GM23338 (cell line): ENCODE measurements at places on chromosomes 13 and 19. TPM values are rescaled to one million over a fixed set of nuclear protein-coding genes. Genes with fewer than 3 reads are reported as not detected.

The ABCA7 gene
- 18.1 and 22.2 TPM in 2 replicates for total RNA-seq

DNA sequence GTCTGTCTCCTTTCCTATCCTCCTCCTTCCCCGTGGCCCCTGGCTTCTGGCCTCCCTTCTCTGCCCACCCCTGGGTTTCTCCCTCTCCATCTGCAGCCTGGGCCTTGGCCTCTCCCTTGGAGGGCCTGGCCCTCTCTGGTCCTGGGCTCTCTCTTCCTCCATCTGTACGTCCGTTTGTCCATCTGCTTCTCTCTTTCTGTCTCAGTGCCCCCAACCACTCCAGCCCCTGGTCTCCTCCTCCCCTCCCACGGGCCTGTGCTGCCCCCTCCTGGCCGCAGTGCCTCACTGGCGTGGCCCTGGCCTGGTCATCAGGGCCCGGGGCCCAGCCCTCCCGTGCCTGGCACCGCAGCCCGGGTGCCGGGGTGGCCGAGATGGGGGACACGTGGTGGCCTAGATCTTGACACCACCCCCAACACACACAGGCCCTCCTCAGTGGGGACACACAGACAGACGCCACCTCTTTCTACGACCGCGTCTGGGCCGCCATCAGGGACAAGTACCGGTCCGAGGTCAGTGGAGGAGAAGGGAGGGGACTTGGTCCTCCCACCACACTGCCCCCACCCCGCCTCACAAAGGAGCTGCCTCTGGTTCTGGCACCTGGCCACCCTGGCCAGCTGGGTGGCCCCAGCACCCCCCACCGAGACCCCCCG, 11.3 kb downstream of the PRKCSH start:
- no peak overlapping the region for H3K4me3 ChIP-seq
- DNase-seq, result peak; percentile 79
- H3K4me1 ChIP-seq, result peaks cover 10% of the 10 kb centered on the region
- no peaks in the 10 kb centered on the region for H3K27me3 ChIP-seq
- no peak overlapping the region for H3K27ac ChIP-seq
- peaks cover 6% of the 10 kb centered on the region for H3K36me3 ChIP-seq

- no peaks in the 10 kb centered on the region for H3K4me1 ChIP-seq
- H3K27me3 ChIP-seq, result no peaks in the 10 kb centered on the region
- no peak for DNase-seq
- no peaks in the 10 kb centered on the region for H3K36me3 ChIP-seq
- no peak overlapping the region for H3K27ac ChIP-seq
These were observed 1065.1 kb upstream of the SPRY2 start for GRCh38 chr13:81406022-81406421.

GRCh38 chr13:47299304-47299703, 402.5 kb upstream of the HTR2A start:
- no peak for DNase-seq
- no peaks in the 10 kb centered on the region for H3K27me3 ChIP-seq
- no peak overlapping the region for H3K4me3 ChIP-seq
- H3K4me1 ChIP-seq, result no peaks in the 10 kb centered on the region
- no peaks in the 10 kb centered on the region for H3K36me3 ChIP-seq
- H3K27ac ChIP-seq, result no peak overlapping the region

DNA sequence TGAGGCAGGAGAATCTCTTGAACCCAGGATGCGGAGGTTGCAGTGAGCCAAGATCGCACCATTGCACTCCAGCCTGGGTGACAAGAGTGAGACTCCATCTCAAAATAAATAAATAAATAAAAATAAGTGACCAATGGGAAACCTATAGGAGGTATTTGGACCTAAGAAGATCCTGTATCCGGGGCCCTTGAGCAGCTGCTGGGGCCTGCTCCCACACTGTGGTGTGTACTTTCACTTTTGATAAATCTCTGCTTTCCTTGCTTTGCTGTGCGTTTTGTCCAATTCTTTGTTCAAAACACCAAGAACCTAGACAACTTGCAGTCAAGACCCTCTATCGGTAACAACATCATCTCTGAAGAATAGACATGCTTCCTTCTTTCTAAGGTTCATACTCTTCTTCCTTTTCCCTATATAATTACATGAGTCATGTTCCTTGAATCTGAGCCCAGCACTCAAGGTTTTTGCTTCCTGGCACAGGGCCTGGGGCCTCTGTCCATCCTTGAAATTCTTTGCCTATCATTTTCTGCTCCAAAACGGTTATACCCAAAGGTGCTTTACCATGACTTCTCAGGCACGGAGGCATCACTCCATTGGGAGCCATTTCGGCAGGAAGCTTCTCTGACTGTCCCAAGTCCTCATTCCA, 14.2 kb upstream of the PNMA8C start:
- H3K36me3 ChIP-seq, result no peaks in the 10 kb centered on the region
- no peak for DNase-seq
- no peaks in the 10 kb centered on the region for H3K4me1 ChIP-seq
- no peak overlapping the region for H3K4me3 ChIP-seq
- H3K27me3 ChIP-seq, result no peaks in the 10 kb centered on the region

- peak overlapping the region; percentile 100 for H3K27ac ChIP-seq
- DNase-seq, result no peak
These were observed 782 bp upstream of the JUND start for GRCh38 chr19:18282021-18282787.

DNA sequence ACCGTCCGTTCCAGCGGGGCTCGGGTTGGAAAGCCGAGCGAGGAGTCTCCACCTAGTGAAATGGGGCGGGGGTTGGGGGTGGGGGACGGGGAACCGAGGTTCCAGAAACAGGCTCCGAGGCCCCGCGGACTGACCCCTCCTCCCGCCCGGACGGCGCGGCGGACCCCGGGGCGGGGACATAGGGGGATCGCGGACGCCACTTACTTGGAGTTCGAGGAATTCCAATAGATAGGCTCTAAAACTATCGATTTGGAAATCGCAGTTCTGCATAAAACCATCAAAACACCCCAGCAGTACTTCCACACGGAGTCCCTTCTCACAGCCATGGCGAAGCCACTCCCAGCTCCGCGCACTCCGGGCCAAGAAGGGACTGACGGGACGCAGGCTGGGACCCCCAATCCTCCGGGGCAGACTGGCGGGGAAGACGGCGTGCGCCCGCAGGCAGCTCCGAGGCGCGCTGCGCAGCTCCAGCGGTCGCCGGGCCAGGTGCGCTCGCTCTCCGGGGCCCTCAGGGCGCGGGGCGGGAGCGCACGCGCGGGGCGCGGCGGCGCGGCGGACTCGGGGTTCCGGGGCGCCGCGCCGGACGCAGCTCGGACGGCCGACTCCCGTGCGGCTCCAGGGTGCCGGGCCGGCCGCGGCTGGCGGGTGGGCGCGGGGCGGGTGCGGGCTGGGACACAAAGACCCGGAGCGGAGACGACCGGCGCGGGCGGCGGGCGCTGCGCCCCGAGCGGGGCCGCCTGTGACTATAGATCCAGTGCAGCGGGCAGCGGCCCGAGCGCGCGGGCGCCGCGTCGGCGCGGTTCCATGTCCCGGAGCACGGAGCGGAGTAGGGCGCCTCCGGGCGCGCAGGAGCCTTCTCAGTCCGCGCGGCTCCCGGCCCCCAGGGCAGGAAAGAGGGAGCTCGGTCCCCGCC, 567 bp downstream of the EFNB2 start:
- H3K4me1 ChIP-seq, result peaks cover 43% of the 10 kb centered on the region
- DNase-seq, result peak; percentile 43
- H3K27me3 ChIP-seq, result peaks cover 29% of the 10 kb centered on the region
- peak overlapping the region; percentile 58 for H3K4me3 ChIP-seq
- no peak overlapping the region for H3K27ac ChIP-seq

- DNase-seq, result no peak
- H3K27ac ChIP-seq, result no peak overlapping the region
- H3K4me3 ChIP-seq, result no peak overlapping the region
- H3K36me3 ChIP-seq, result no peaks in the 10 kb centered on the region
These were observed 10.8 kb upstream of the PGLS start for GRCh38 chr19:17500447-17501198.

DNA sequence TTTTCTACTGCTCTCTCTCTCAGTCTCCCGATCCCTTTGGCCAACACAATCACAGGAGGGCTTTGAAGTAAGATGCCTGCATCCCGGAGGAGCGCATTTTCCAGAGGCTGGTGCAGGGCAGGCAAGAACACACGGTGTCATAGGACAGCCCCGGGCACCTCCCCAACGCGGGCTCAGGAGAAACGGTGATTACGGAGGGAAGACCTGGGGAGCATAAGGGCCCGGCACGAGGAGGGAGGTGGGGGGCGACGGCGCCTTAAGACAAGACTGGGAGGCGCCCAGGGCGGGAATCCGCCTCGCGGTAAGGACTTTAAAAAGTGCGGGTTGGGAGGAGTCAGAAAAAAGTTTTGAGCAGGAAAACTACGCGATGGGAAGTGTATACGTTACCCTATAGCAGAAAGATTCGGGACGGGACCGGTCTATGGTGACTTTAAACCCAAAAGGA, 18.7 kb upstream of the ZNF888 start:
- DNase-seq, result peak; percentile 65
- peak overlapping the region; percentile 97 for H3K4me3 ChIP-seq
- peak overlapping the region; percentile 74; the same call in 1 of the 2 replicates for H3K27ac ChIP-seq
- H3K4me1 ChIP-seq, result peaks cover 33% of the 10 kb centered on the region

DNA sequence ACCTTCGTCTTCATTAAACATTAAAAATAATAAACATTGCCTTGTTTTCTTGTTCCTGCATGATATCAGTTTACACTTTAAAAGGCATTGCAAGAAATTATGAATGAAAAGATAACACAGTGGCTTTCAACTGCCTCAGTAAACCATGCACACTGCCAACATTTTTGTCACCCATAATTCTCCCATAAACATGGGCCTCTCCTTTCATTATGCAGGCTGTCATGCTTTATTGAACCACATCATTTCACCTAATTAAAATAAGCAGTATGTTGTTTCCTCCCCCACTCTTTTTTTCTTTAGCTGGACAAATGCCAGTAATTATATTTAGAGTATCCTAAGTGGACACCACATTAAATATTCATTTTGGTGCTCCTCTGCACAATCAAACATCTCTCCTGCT, 1566.5 kb upstream of the SLC10A2 start:
- no peak overlapping the region for H3K27ac ChIP-seq
- no peaks in the 10 kb centered on the region for H3K4me1 ChIP-seq
- H3K27me3 ChIP-seq, result no peaks in the 10 kb centered on the region
- DNase-seq, result no peak
- no peak overlapping the region for H3K4me3 ChIP-seq
